ENCODE measurements at places on chromosomes 11 and 22.
A peak's percentile ranks its signal among the peaks of the same experiment; 100 is the strongest.

DNA sequence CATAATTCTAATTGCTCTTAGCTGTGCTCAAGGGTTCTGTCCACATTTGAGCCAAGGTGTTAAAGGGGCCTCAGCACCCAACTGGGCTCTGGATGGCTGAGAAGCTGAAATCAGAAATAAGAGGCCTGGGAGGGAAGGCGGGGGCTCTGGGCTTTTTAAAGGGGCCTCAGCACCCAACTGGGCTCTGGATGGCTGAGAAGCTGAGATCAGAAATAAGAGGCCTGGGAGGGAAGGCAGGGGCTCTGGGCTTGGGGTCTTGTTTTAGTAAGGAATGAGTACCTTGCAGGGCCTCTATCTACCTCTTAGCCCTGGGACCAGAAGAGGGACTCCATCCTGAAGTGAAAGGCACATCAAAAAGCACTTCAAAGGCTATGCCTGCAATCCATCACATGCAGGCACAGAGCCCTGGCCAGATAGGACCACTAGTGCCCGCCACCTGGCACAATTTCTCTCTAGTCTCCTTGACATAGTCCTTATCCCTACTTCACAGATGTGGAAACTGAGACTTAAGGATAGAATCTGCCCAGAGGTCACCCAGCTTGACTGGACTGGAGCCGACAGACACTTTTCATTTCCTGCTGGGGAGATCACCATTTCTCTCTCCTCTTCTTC lies 35.6 kb downstream of the DKK3 start:
- DNase-seq, result no peak

DNA sequence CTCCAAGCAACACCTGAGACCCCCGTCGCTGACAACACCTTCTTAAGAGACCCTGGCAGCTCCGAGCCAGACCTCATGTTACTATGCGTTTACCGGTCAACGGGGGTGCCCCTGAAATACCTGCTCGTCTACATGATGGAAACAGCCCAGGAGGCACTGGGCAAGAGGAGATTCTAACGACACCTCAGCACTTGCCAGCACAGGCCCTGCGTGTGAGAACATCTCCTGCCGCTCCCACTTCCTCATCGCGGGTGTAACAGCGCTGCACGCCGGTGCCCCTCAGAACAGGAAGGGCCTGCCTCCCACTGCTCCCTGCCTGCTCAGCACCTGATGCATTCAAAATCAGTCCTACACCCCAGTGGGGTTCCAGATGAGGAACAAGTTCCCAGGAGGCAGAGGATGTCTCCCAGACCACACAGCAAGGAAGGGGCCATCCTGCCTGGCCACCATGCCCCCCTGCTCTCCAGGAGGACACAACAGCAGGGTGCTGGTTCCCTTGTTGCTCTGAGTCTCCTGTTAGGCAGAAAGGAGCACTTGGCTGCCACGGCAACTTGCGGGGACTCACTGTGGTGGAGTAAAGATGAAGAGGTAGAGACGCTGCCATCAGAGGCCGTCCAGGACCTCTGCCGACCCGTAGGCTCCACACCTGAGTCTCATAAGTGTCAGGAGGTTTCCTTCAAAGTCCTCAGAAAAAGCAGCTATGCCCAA lies 2.1 kb downstream of the TOLLIP start:
- no peak for DNase-seq

DNA sequence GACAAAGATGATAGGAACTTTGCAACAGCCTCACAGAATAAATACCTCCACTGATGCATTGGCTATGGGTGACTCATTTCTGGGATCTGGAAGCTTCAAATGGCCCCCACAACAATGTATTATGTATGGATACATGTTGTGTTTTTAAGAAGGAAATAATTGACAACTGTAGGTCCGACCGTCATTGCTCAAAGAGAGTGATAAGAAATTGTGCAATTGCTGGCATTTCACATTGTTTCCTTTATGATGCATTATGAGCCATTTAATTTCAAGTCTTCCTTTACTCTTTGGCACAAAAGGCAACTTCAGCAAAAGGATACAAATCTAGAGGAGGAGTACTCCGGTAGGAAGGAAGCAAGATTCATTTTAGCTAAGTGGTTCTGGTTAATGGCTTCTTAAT lies 2.0 kb downstream of the ANO3 start:
- DNase-seq, result no peak

DNA sequence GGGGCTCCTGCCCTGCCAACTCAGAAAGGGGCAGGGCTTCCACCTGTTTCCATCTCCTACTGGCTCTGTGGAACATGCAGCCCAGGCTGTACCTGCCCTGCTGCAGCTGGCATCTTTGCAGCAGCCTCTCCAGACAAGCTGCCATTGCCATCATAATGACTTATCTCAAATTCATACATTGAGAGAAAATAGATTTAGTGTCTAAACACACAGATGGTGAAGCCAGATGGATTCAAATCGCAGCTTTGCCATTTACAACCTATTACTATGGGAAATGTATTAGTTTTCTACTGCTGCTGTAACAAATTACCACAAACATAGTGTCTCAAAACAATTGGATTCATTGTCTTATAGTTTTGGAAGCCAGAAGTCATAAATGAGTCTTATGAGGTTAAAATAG lies 260.0 kb downstream of the KCNA4 start:
- DNase-seq, result no peak

DNA sequence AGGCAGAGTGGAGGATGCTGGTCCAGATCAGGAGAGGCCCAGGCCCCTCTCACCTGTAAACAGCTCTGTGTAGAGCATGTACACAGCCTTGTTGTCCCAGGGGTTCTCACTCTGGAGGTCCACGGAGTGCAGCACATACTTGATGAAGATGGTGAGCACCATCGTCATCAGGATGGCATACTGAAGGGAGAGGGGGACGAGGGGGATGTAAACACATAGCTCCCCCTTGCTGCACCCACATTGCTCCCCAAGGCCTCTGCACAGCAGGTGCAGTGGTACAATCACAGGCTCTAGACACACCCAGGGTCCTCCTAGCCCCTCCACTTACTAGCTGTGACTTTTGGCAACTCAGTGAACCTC lies 2.9 kb downstream of the SYVN1 start:
- no peak for DNase-seq

GRCh38 chr11:110152199-110152598 lies 59.0 kb downstream of the ZC3H12C start:
- DNase-seq, result no peak

DNA sequence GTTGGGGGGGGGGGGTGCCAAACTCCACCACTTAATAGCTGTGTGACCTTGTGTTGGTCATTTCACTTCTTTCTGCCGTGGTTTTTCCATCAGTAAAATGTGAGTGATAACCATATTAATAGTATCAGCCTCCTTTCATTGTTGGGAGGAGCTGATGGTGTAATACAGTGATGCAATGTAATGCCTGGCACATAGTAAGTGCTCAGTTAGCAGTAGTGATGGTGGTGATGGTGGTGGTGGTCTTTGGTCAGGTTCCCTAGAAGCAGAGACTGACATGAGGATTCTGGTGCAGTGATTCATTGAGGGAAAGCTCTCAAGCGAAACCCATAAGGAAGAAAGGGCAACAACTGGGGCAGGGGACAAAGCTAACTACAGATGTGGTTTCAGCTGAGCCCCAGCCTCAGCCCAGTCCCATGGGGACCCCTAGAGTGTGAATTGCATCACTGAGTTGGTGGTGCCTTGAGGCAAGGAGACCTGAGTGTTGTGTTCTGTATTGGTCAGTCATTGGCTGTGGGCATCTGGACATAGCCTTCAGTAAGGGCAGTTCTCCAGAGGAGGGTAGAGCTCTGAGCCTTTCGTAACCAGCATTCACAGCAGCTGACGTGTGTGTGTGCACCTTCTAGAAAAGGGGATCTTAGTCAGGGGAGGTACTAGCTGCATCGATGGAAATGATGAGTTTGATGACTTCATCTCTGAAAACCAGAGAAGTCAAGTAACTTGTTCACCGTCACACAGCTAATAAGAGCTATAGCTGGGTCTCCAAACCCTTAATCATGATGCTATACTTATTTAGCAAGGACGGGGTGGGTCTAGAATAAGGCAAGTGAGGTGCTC lies 93.6 kb upstream of the CRYBB3 start:
- no peak for DNase-seq

- no peak for DNase-seq
Measured at GRCh38 chr11:62295504-62295903, 3.4 kb downstream of the SCGB1D4 start.

- no peak for DNase-seq
Measured at GRCh38 chr11:91563176-91563575, 661.4 kb upstream of the FAT3 start.

GRCh38 chr11:84686716-84687115 lies 940.4 kb downstream of the DLG2 start:
- no peak for DNase-seq

DNA sequence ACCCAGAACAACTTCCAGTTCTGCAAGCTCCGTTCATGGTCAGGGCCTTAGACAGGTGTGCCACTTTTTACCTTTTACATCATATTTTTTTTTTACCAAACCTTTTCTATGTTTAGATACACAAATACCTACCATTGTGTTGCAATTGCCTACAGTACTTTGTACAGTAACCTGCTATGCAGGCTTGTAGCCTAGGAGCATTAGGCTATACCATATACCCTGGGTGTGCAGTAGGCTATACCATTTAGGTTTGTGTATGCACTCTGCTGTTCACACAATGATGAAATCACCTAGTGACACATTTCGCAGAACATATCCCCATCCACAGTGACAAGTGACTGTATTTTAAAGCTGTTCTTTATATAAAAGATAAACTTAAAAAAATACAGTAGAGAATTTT lies 29.6 kb downstream of the APIP start:
- DNase-seq, result no peak

DNA sequence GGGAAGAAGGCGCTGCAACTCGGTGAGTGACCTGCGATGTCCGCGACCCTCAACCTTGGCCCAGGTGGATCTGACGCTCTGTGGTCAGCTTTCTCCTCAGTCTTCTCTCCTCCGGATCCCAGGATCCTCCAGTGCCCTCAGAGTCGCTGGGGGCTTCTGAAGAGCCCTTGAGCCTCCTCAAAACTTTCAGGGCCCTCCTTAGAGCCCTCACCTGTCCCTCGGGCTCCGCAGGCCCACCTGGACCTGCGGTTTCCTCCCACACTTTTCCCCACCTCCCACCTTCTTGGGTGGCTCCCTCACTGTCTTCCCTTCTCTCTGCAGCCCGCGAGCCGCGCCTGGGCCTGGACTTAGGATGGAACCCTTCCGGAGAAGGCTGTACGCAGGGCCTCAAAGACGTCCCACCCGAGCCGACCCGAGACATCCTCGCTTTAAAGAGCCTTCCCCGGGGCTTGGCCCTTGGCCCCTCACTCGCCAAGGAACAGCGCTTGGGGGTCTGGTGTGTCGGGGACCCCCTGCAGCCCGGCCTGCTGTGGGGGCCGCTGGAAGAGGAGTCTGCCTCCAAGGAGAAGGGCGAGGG lies 335 bp downstream of the ZNF408 start:
- DNase-seq, result no peak

GRCh38 chr22:39612811-39613548 lies 42.4 kb downstream of the CACNA1I start:
- peak; percentile 36 for DNase-seq

- DNase-seq, result peak; percentile 84
Measured at GRCh38 chr22:41285441-41285819, 557 bp downstream of the RANGAP1 start.

DNA sequence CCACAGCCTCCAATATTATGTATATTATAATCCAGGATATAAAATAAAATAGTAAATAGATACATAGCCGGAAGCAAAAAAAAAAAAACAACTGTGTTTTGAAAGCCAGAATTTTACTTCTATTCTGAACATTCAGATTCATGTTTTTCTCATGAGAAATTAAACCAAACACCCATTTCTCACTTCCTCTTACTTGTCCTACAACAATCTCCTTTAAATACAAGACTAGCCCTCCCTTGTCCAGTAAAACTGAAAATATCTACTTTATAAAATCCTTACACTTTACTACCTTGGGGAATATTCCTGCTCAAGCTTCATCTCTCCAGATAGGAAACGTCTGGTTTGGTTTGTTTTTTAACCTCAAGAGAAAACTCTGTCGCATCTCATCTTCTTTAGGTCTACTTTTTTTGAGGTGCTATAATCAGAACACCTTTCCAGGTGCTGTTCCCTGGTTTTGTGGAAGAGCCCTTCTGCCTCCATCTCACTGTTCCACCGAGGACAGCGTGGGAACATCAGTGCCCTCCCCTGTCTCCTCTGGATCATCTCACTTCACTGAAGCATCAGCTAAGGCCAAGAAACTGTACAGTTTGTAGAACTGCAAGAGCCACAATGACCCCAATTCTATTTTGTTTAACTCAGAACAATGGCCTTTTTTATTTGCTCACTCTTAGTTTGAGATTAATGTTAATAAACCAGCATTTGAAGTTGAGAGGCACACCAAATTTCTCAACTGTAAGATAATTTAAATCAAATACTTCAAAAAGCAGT lies 82.0 kb upstream of the ARHGAP32 start:
- no peak for DNase-seq

GRCh38 chr11:121767433-121767832 lies 314.7 kb upstream of the SORL1-AS1 start:
- DNase-seq, result peak; percentile 4

GRCh38 chr11:47377571-47378009 lies 757 bp downstream of the SPI1 start:
- DNase-seq, result no peak

DNA sequence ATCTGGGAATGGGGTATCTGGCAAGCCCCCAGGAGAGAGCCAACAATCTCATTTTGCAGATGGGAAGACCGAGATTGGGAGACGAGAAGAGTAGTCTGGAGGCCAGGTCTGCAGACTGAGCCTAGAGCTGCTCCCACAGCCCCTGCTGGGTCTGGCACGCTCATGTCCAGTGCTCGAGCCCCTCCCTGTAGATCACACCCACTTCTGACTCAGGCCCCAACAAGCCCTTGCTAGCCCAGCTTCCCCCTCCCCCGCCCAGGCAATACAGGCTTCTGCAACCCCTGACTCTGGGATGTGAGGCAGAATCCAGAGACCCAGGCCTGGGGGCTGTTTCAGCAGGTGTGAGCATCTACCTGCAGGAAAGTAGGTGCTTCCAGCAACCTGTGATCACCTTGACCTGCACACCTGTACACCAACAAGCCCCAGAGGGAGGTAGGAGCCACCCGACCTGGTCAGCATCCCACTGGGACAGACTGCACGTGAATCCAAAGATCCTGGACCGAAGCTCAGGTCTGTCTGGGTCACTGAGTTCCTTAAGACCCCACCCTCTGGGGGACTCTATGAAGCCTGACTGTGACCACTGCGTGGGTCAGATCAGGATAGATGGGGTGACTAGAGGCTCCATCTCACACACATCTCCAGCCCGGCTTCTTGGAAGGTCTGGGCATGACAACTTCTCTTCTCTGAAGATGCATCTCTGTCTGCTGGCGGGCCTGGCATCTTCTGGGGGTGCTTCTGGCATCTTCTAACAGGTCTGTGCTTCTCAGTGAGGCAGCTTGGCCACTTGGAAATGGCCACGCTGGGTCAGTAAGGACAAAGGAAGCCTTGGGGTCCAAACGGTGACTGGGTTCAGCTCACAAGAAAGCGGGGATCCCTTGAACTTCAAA lies 29.3 kb downstream of the LINC01488 start:
- DNase-seq, result no peak

DNA sequence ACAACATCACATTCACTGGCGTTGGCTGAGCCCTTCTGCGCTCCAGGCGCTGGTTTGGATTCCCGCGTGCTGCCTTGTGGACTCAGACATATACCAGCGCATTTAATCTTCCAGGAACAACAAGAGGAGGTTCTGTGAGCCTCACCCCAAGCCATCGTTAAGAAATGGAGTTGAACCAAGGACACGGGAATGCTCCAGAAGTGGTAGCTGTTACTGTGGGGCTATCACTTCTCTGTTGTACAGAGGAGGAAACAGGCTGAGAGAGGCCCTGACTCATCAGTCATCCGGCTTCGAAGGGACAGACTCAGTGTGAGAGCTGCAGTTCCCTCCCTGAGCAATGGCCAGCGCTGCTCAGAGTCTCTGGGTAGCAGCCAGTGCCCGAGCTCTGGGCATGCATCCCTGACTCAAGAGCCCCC lies 291.3 kb downstream of the TBC1D22A start:
- DNase-seq, result no peak

- DNase-seq, result no peak
Measured at GRCh38 chr11:86147004-86147403, 78.1 kb upstream of the PICALM start.

Measured in CD4-positive, alpha-beta T cell treated with Interleukin-12 subunit alpha and Interleukin-12 subunit beta, for 1 hour (primary cell).